HAP-1 (cell line): ENCODE measurements at places on chromosomes 13 and 19.

DNA sequence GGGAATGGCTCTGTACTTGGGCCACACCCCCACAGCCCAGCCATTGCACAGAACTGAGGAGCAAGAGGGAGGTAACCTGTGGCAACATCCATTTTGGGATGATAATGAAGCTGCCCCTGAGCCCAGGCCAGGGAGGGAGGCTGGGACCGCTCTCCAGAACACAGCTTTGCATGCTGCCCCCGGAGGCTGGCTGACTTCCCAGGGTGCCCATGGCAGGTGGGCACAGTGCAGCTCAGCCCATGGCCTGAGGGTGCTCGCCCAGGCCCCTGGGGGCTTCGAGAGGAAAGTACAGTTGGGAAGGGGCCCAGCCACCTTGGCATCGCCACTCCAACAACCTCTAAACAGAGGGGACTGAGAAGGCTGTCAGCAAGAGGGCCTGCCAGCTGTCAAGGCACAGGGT is 5.7 kb downstream of the COPE start:
- no peak for DNase-seq

DNA sequence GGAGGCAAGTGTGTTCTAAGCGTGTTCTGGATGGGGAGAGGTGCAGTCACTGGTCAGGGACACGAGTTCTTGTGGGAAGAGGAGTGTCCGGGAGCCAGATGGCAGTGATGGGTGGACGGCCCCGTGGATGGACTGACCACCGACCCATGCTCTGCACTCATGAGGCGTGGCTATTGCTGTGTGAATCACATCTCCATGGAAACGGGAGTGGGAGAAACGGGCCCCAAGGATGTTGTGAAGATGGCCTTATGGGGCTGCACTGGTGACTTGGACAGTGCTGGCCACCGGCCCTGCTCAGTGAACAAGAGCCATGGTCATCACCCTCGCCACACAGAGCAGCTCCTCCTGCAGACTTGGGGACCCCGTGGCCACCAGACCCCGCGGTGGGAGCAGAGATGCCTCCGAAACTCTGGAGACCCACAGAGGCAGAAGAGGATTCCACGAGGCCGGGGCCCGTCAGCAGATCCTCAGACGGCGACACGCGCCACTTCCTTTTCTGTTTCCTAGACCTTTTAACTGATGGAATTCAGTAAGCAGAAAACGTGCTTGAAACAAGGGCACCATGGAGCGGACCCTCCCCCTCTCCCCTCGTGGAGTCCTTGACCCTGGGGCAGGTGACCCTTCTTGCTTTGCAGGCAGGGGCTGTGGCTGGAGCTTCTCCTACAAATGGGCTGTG is 47.5 kb downstream of the GAS6 start:
- no peak for DNase-seq

- no peak for DNase-seq
These were observed 98.8 kb downstream of the KDM4B start for GRCh38 chr19:5067678-5068077.

DNA sequence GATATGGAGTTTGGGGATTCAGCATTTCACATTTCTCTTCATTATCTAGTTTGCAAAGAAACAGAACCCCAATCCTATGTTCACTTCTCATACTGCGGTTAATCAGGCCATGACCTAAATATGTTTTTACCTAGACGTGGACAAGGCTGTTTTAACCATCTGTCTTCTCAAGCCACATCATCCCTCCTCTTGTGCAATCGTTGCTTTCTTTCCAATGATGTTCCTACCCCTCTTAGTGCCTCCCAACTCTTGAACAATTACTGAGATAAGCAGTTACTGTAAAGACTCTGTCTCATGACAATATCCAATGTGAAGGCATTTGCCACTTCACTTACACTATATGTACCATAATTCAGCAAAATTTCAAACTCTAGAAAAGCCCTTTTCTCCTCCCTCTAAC is 406.2 kb downstream of the LIG4 start:
- DNase-seq: no peak

GRCh38 chr19:36849701-36850558 is 746 bp upstream of the ZNF345 start:
- DNase-seq: peak; percentile 92

GRCh38 chr13:100024023-100024422 is 42.4 kb downstream of the ZIC2 start:
- DNase-seq: no peak

DNA sequence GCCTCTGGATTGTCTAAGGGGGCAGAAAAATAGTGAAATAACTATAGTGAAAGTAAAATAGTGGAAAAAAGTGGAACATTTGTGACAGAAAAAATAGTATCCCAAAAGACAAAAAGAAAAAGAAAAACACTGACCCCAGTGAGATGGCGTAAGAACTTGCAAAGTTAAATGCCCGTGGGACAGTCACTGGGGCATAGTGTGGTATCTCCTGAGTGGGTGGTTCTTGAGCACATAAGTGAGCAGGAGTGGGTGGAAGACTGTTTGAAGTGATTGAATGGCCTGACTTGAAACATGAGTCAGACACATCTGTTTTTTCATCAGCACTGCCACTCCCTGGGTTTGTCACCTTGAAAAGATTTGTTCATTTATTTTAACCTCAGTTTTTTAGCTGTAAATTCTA is 2.5 kb downstream of the ZNF430 start:
- no peak for DNase-seq

DNA sequence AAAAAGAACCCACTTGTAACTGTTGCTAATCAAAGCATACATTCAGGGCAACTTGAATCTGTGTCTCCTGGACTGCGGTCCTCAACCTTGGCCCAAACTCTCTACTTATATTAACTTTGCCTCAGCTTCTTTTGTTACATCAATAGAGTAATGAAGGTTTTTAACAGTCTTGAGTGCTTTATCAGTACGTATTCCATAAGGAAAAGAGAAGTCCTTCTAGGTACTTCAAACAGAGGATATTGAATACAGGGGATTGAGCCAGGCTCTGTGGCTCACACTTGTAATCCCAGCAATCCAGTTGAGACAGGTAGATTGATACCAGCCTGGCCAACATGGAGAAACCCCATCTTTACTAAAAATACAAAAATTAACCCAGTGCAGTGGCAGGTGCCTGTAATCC is 1.2 kb upstream of the EPS15L1 start:
- DNase-seq: no peak

DNA sequence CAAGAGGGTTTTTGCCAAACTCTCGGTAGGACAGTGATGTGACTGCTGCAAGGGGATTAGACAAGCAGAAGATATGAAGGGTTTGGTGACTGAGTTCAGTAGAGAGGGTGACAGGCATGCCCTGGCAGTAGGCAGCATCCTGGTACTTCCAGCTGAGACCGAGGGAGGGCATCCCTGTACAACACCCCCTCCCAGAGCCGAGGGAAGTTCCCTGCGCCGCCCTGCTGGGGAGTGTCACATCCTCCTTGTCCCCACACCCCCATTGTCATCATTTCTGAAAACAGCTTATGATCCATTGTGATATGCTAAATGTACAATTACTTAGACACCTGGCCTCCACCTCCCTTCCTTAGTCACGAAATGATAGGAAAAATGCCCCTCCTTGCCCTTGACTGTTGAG is 14.6 kb downstream of the ZNF544 start:
- DNase-seq: no peak

DNA sequence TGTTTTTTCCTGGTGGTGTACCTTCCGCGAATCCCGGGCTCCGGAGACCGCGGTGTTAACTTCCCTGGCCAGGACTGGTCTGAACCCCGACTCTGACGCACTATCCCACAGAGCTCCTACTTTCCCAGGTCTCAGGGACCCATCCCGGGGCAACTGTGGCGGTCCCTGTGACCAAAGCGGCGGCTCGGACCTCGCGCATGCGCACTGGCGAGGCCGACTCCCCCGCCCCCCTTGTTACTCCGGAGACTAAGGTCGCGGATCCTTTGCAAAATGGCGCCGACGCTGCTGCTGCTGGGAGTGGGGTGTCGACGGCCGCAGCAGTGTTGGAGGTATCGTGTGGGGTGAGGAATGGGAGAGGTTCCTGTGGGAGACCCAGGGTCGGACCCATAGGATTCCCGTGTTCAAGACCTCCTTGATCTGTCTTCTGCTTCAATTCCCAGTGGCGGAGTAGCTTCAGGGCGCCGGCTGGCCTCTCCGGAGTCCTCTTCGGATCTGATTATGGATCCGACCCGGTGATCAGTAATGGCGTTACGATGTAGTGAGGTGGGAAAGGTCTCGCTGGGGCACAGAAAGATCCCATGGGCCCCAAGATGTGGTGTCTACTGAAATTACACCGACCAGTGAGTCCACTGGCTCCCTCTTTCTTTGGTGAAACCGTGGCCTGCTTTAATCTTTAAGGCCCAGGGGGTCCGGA is 66.6 kb upstream of the ZNF527 start:
- no peak for DNase-seq

- DNase-seq: no peak
These were observed 227.0 kb upstream of the SLITRK5 start for GRCh38 chr13:87444135-87444534.

DNA sequence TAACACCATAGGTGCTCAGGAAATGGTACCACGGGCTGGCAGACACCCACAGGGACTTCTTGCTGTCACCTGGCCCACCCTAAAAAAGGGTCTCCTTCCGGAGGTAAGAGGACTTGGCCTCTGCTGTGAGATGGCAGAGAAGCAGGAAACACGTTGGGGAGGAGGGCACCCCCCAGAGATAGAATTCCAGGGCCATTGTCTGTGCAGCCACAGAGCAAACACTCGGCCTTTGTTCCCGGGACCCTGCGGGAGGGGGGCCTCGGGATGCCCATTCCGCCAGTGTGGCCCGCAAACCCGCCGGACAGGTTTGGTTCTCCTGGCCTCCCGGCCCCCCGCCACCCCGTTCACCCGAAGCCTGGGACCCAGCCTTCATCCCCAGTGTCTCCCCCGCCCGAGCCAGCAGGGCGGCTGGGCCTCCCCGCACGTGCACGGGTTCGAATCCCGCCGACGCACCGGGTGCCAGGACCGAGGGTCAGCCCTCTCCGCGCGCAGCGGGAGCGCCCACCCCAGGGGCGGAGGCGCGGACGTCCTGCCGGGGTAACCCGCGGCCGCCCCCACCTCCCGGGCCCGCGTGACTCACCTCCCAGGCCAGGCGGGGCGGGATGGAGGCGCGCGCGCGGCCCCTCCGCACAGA is 714 bp downstream of the PLPP2 start:
- DNase-seq: no peak

DNA sequence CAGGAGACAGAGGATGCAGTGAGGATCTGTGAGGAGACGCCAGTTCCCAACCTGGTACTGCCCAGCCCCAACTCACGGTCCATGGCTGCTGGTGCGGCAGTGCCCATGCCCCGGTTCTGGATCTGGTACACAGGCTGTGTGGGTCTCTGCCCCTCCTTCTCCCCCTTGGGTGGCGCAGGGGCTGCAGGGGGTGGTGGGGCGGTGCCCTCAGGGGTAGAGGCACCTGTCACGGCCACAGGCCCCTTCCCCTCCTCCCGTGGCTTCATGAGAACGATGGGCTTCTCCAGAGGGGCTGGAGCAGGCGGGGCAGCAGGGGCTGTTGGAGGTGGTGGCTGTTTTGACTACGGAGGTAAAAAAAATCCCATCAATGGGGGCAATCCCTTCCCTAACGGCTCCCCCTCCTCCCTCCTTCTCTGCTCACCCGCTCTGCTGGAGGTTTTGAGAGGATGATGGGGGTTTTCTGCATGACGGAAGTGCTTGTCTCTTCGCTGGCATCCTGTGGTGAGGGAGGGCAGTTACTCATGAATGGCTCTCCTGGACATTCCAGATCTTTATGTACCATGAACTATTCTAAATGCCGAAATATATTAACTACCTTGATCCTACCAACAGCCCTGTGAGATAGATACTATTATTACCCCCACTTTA is 7.1 kb downstream of the SMG9 start:
- DNase-seq: no peak

DNA sequence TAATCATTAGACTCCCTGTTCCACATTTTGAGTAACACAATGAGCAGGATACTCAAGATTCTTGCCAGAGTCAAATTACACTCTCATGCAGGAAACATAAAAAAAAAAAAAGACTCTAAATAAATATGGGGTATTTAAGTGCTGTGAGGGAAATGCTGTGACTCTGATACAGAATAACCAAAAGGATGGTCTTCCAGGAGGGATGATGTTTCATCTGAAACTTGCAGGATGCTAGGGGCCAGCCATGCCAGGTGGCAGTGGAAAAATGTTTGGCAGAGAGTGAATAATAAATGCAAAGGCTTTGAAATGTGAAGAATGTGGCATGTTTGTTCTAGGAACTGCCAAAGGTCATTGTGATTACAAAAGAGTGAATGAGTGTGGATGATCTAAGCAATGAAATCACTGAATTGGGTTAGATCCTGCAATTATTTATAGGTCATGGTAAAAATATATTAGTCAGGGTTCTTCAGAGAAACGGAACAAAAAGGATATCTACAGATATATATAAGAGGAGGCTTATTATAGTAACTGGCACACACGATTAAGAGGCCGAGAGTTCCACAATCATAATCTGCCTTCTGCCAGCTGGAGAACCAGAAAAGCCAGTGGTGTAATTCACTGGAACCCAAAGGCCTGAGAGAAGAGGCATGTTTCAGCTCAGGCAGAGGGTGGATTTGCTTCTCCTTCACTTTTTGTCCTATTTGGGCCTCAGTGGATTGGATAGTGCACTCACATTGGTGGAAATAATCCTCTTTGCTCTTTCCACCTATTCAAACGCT is 1832.8 kb upstream of the MIR17HG start:
- no peak for DNase-seq

GRCh38 chr19:50461066-50461875 is 15.0 kb upstream of the EMC10 start:
- DNase-seq: peak; percentile 81

DNA sequence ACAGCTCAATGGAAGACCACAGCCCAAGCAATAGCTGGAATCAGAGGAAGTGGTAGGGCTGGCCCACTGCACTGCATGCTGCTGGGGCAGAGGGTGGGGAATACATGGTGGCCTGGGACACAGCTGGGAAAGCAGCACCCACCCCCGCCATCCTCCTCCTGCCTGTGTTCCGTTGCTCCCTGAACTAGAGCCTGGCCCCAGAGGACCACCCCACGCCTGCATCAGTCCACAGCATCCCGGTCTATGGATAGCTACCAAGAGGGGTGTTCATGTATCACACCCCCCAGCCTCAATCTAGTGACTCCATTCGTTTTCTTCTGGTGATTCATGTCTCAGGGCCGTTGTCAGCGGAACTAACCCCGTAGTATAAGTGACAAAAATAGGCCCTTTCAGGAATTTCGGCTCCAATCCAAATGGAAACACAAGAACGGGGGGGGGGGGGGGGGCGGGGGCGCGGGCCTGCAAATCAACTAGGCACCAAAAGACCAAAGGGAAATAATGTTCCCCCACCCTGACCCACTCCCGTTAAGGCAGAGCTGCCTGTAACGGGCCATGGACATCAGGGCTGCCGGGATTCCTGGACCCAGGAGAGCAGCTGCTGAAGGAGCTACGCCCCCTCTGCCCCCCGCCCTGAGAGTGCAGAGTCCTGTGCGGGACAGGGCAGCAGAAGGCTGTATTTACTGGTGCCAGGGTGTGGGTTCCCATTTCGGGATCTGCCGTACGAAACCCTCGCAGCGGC is 18.9 kb upstream of the EPHX3 start:
- no peak for DNase-seq
